ENCODE measurements at places on chromosomes 6 and 20. TPM values are rescaled to one million over a fixed set of nuclear protein-coding genes. Genes with fewer than 3 reads are reported as not detected.

Gene OTOR
- not detected for total RNA-seq

Gene SYCP2L
- total RNA-seq, result 0.92 TPM

GRCh38 chr6:27275025-27275956 lies 27.8 kb downstream of the PRSS16 start:
- no peak for DNase-seq

DNA sequence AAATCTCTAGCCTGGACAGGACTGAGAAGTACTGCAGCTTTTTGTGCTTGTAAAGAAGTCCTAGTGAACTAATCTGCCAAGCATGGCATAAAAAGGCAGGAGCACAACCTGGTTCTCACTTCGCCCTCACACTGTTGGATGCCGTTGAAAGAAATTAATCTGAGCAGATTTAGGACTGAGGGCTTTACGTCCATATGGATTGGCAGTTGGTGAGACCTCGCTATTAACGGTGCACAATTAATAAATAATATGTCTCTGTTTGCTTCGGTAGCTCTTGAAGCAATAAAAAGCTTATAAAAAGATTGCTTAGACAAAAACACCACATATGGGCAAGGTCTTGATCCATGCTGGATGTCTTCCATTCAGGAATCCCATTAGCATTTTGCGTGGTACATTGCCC lies 185.6 kb upstream of the EPHA7 start:
- DNase-seq, result no peak

GRCh38 chr6:68235326-68235784 lies 399.7 kb upstream of the ADGRB3 start:
- DNase-seq, result no peak

DNA sequence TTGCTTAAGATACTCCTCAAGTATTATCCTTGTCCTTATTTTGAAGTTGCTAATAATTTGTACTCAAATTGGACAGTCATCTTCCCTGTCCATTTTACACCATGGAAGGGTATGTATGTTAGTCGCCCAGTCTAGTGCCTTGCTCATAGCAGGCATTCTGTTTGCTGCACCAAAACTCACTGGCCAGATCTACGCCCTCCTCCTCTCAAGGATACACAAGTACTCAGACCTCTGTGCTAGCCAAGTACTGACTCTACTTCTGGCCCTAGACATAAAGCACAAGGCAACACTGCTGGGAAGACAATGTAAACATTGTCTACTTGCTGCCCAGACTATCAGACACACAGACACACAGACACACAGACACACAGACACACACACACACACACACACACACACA lies 57.7 kb downstream of the DNAAF9 start:
- DNase-seq, result no peak

DNA sequence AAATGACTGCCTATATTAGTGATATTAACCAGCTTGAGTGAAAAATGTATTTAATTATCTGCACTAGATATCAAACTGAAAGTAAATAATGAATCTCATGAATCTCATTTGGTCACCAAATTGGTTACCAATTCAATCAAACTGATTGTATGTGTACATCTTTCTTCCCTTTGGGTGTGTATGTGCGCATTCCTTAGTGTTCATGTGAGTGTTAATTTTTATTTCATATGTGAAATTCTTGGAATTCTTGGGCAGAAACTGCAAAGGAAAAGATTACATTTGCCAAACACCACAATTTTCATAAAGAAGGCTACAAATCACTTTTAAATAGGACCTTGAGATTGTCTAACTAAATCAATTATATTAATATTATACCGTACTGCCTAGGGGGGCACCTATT lies 648.4 kb upstream of the MARCKS start:
- DNase-seq, result no peak

DNA sequence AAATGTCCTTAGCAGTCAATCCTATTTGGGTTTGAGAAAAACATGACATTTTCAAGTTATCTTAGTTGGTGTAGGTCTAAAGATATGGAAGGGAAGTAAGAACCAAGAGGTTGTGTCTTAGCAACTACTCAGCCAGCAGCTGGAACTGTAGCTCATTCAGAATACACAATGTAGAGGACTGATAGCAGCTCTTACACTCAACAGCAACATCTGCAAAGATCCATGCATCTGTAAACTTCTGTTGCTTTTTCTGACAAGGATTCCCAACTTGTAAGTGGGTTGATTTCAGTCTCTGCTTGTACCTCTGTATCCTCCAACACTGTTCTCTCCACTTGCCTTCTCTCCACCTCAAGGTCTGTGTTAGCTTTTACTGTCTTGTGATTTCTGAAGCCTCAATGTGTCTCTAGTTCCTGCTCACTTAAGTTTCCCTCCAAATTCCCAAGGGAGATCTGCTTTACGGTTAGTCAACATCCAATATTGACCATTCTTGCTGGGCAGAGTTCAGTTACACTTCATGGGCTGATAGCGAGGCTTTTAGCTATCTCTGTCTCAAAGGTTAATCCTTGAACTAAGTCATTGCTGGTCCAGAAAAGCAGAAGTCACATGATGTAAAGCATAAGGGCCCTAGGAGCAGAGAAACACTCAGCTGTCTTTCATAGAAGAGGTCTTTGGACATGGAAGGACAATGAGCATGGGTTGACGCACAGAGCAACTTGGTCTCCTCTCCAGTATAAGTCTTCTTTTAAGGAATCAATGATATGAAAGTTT lies 71.6 kb upstream of the LGSN start:
- DNase-seq, result no peak

Gene PBX2
- total RNA-seq, result 42.9 TPM

DNA sequence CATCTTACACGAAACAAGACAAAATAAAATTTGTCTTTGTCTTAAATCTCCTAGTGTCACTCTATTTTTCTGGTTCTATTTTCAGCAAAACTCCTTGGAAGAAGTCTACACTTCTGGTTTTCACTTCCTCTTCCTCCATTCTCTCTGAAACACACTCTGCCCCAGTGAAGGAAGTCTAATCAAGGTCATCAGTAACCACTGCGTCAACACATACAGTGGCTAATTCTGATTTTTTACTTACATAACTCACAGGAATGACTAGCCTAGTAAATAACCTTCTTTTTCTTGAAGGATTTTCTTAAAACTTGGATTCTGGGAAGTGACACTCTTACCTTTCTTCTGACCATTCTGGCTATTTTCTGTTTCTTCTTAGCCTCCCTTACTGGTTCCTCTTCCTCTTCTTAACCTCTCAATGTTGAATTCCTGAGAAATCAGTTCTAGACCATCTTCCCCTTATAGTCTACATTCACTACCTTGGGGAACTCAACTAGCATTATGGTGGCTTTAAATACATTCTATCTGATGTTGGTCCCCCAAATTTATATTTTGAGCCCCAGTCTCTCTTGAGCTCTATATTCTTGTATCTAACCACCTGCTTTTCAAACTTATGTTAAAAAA lies 37.5 kb downstream of the AIG1 start:
- DNase-seq, result no peak

DNA sequence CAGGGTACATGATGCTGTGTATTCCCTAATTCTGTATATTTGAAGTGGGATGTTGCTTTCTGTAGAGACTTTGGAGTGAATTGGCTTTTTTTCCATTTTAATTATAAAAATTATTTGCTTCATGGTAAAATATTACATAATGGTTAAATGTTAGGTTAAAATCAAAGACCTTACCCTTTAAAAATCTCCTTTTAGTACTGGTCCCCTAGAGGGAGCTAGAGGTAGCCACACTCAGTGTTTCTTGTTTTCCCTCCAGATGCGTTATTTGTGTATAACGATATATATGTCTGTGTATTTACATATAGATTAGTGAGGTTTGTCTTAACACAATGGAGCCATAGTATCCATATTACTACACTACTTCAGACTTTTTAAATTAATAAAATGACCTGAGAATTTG lies 146.7 kb downstream of the PLCB4 start:
- no peak for DNase-seq

Gene KCNQ5
- not detected for total RNA-seq

DNA sequence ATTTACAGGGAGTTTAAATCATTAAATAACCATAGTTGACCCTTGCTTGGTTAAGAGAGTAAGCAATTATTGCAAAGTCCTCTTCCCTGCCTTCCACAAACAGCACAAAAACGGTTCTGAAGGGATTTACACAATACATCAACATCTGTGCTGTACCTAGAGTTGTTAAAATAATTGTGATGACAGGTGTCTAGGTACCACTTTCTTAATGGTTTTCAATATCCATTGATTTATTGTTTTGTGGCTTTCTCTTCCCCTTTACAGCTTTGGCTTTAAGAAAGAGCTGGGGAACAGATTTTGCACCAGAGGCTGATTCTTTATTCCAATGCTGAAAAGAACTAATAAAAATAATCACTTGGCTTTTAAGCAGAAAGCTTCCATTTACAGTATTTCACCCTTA lies 598 bp upstream of the SOX4 start:
- DNase-seq, result no peak

DNA sequence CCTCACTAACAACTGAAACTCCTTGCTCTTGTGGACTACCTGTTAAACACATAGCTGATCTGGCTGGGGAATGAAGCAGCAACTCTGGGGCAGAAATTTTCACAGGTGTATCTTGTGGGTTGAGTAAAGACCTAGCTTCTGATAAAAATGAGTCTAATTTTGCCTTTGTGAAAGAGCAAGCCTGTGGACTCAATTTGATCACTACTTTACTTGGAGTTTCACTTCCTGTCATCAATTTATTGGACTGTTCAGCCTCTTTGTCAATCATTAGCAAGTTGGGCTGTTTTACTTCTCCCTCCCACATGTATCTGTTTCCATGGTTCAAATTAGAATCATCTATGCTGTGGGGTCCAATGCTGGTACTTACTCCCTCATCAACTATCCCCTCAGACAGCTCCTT lies 29.6 kb upstream of the CRIP3 start:
- no peak for DNase-seq

- no peak for DNase-seq
These were observed 16.6 kb upstream of the SLC22A1 start for GRCh38 chr6:160104821-160105517.

DNA sequence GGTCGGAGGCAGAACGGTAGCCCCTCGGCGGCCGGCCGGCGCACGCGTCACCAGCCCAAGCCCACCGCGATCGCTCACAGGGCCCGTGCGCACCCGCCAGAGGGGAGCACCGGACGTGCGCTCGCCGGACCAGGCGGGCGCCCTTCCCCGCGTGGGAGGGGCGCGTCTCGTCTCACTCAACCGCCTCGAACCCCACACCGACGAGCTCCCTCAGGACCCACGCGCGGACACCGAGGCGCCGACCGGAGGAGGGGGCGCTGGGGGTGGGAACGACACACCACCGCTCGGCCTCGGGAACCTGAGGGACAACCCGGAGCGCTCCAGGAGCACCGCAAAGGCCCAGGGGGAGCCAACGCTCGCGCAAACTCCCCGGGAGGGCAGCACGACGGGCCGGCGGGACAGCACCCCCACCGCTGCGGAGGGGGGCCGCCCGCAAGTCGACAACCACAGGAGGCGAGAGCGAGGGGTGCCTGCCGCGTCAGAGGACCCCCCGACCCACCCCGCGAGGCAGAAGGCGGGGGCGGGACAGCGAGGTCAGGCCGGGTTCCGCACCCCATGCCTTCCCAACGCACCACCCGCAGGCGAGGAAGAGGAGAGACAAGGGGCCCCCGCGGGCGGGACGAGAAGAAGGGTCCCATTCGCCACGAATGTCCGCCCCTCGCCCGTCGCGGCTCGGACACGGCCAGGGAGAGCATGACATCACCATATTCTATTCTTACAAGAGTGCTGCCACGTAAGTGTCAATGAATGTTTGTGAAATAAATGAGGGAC lies 512.7 kb upstream of the ZNF337 start:
- DNase-seq, result no peak

GRCh38 chr6:127951172-127951917 lies 50.5 kb upstream of the THEMIS start:
- DNase-seq, result no peak

Gene MEI4
- 0.65 TPM for total RNA-seq

Gene PTCHD4
- 0.92 TPM for total RNA-seq

DNA sequence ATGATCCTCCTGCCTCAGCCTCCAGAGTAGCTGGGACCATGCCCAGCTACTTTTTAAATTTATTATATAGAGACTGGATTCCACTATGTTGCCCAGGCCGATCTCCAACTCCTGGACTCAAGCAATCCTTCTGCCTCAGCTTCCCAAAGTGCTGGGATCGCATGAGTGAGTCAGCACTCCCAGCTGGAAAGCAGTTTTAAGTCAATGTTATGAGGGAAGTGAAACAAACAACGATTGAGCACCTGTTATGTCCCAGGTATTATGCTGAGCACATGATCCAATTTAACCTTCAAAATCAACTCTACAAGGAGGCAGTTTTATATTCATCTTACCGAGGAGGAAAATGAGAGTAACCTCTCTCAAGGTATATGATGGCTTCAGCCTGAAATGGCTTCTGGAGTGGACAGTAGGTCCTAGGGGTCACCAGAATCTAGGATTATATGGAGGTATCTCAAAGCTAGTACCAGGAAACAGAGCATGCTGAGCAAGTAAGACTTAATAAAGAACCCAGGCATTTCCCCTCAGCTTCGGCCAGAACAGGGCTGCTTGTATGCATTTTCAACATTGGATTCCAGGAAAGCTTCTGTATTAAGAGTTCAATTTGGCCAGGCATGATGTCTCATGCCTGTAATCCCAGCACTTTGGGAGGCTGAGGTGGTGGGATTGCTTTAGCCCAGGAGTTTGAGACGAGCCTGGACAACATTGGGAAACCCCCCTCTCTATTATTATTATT lies 55.0 kb downstream of the EDN1 start:
- DNase-seq, result no peak

Gene SLC17A1
- not detected for total RNA-seq

GRCh38 chr6:93731306-93731705 lies 311.9 kb upstream of the EPHA7 start:
- no peak for DNase-seq

GRCh38 chr20:3699037-3699436 lies 13.4 kb downstream of the SIGLEC1 start:
- DNase-seq, result no peak

DNA sequence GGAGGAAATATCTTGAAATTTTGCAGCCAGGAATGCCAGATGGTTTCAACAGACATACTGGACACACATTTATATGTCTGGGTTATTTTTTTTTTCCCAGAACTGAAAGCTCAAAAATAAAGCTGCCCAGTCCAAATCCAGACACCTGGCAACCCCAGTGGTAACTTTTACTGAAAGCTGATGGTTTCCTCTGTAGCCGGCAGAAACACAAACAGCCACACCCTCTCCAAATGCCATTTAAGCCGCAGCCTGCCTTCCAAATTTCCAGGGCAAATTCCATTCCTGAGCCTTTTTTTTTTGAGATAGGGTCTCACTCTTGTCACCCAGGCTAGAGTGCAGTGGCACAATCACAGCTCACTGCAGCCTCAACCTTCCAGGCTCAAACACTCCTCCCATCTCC lies 6.5 kb upstream of the PREX1 start:
- DNase-seq, result no peak

GRCh38 chr20:20212675-20213096 lies 155.2 kb upstream of the INSM1 start:
- DNase-seq, result peak; percentile 73

- DNase-seq, result no peak
These were observed 318.0 kb upstream of the PTCHD4 start for GRCh38 chr6:48429021-48429420.

Gene GGTLC1
- total RNA-seq, result not detected

Gene ZNF165
- 0.35 TPM for total RNA-seq

DNA sequence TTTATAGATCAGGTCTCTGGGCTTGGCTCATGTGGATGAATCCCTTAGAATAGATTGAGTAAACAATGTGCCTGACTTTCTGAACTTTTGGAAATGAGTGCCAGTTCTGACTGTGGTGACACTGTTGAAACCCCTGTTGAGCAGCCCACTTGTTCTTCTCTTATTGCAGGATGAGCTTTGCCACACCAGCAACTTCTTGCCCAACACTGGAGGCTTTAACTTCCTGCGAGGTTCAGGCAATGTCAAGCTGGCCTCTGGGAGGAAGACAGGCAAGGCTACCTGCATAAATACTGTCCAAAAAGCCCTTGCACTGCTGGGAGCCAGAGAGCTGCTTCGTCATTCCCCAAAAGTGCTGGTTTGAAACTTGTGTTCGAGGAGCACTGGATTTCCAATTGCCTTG lies 32.8 kb upstream of the SMIM8 start:
- no peak for DNase-seq

Measured in Right ventricle myocardium inferior (tissue), 1 donor.